ENCODE measurements at places on chromosomes 4 and X.

- no peak for DNase-seq
These were observed 139.3 kb downstream of the TLL1 start for GRCh38 chr4:166012129-166013030.

DNA sequence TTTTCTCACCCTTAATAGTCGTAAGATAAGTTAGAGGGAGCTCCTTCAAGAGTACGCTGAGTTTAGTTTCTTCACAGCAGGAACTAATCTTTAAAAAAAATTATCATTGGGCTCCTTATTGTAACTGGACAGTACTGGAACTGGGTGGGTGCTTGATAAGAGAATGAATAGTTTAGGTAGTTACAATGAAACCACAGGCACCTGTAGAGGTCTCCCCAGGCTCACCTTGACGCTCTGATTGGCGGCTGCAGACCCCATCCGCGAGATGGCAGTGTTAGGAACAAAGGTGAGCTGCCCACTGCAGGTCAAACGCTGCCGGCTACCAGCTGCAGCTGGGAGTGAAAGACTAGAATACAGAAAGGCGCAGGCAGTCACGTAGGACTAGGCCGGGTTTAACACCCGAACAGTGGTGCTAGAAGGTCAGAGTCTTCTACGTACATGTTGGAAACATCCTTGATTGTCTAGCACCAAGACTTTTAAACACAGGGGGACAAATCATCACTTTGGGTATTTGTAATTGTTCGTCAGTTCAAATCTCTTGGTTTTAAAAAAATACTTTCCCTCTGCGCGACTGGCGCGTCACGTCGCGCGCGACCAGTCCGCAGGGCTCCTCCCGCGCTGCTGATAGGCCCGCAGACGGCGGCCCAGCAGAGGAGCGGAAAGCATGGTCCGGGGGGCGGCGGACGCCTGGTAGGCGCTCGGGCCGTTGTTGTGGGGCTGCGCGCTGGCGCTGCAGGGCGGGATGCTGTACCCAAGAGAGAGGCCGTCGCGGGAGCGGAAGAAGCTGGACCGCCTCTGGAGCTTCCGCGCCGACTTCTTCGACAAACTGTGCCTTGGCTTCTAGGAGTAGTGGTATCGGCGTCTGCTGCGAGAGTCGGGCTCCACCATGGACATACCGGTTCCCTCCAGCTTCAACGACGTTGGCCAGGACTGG lies 45.6 kb downstream of the SMARCA5 start:
- no peak for DNase-seq

GRCh38 chr4:73721435-73721834 lies 18.9 kb upstream of the CXCL8 start:
- DNase-seq, result no peak

- no peak for DNase-seq
These were observed 10.1 kb downstream of the PAPSS1 start for GRCh38 chr4:107709916-107710315.

DNA sequence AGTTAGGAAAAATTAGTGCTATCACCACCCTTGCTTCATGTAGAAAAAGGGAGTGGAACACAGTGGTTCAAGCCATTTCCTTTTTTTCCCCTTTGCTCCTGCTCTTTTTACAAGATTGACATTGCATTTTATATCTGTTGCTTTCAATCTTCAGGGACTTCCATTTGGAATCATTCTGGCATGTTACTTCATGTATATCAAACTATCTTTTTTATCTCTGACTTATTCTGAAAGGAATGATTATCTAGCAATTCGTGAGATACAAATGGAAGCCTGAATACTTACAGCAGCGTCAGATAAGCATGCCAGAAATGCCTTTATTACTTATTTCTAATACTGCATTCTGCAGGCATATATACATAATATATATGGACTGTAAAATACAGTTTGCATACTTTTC lies 20.4 kb downstream of the ADGRL3 start:
- no peak for DNase-seq

GRCh38 chr4:185797018-185797417 lies 15.0 kb downstream of the SORBS2 start:
- DNase-seq, result no peak

GRCh38 chr4:150236626-150237025 lies 158.4 kb downstream of the DCLK2 start:
- no peak for DNase-seq

- DNase-seq, result no peak
These were observed 93.4 kb downstream of the RS1 start for GRCh38 chrX:18578546-18578945.

- no peak for DNase-seq
These were observed 59.8 kb downstream of the MRPL1 start for GRCh38 chr4:77922158-77923094.

DNA sequence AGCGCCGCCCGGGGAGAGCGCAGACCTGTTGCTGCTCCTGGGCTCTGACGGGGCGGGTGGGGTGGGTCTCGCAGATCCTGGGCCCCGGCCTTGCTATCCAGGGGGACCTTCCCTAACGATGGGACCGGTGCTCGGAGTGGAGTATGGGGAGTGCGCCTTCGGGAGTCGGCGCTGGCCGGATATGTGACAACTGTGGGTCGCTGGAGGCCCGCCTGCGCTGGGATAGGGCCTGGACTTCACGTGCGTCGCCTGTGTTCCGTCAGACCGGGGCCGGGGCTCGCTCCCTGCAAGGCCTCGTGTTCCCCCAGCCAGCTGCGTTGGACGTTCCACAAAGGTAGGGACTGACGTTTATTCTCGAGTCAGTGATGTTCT lies 1.3 kb downstream of the TBL1X start:
- DNase-seq, result no peak

DNA sequence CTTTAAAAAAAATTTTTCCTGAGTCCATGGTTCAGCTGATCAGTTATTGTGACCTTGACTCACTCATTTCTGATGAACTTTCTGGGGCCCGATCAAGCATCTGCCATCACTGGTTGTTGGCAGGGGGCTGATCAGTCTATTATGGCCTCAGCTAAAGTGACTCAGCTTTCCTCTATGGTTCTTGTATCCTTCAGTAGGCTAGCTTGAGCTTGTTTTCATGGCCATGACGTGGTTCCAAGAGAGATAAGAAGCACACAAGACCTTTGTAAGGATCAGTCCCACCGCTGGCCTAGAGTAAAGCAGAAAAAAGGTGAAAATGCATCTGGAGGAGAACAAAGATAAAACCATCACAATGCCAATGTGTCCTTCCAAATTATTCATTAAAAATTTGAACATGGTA lies 29.8 kb upstream of the EPGN start:
- no peak for DNase-seq

DNA sequence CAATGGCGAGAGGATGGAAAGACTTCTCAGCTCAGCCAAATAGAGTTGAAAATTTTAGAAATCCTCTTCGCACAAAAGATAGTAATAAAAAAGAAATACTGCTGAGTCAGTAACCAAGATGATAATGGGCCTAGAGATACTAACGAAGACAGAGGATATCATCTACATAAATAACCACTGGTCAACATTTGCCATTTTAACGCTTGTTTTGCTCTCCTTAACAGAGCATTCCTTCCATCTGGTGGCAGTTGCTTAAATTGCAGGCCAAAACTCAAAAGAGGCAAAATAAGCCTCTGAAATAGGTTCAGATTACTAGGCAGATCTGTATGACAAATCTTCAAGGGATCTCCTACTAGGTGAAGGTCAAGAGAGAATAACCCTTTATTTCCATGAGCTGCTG lies 51.7 kb upstream of the MCF2 start:
- DNase-seq, result no peak

- DNase-seq, result no peak
These were observed 61.5 kb downstream of the RFC1 start for GRCh38 chr4:39304651-39305050.

DNA sequence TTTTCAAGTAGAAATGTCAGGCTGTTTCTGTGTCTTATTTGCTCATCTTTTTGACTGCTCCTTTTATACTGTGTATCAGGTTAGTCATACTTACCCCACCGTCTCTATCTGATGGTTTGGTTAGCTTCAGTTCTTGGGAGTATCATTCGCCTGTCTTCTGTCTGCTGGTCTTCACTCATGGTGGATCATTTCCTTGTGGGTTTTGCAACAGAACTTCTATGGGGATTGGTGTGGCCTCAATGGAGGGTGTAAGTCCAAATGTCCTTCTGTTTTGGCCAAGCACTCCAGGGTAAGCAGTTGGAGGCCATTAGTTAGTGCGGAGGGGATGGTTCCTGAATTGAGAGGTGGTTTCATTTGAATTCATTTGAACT lies 7.2 kb downstream of the ABCD1 start:
- DNase-seq, result no peak

DNA sequence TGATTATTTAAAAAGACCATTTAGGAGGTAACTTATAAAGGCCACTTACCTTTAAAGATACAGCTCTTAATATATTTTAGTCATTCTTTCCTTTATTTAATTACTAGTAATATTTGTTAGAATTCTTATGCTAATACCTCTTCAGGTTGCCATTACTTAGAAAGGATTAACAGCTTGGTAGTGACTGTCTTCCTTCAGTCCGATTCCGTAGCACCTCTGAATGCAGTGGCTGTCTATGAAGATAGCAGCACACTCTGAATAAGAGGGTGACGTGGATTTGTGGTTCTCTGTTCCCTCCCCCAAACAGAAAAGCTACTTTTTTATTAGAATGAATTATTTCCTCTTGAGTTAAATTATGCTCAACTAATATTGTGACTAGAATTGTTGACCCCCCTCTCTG lies 92.6 kb upstream of the TENM3 start:
- no peak for DNase-seq

DNA sequence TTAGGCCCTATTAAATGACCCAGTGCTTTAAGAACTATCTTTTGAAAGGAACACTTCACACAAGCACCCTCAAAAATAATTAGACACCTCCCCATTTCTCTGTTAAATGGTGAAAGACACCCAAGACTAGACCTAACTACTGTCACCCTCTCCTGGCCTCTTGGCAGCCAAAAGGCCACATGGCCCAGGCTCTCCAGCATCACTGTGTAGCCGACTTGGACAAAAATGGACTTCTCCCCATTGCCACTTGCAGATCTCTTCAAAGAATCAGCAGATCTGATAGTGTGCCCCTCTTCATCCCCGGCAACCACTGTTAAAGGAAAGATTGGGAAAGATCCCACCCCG lies 2.0 kb downstream of the MID1IP1 start:
- DNase-seq, result no peak

GRCh38 chrX:50799531-50799961 lies 14.4 kb downstream of the SHROOM4 start:
- DNase-seq, result no peak

DNA sequence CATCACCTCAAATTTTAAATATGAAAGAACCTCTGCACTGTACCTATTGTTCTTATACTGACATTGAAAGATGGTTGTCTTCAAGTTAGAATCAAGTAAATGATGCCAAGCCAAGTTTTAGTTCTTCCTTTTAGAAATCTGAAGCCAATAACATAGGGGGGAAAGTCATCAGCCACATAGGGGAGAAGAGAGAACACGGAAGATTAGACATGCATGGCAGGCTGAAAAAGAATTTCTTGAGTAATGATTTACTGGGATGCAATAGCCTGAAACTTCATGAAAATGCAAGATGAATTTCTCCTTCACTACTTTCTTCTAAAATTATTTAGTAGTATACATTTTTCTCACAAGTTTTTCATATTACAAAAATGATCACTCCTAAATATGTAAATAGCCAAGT lies 13.6 kb upstream of the EPGN start:
- DNase-seq, result no peak

DNA sequence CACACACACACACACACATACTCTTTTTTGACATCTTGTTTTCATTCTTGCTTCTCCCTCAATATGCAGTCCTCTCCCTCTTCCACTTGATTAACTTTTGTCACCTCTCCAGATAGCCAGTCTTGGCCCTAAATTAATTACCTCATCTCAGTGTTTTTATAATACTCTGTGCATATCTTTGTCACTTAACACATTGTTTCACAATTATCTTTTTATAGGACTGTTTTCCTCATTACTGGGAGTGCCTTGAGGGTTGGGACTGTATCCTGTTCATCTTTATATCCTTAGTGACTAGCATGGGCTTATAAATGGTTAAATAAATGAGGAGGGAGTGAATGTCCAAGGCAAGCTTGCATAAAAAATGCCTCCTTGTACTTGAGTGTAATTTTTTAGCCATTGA lies 33.1 kb downstream of the SYNPO2 start:
- DNase-seq, result no peak

- no peak for DNase-seq
These were observed 32.3 kb upstream of the AFAP1 start for GRCh38 chr4:7971881-7972500.

DNA sequence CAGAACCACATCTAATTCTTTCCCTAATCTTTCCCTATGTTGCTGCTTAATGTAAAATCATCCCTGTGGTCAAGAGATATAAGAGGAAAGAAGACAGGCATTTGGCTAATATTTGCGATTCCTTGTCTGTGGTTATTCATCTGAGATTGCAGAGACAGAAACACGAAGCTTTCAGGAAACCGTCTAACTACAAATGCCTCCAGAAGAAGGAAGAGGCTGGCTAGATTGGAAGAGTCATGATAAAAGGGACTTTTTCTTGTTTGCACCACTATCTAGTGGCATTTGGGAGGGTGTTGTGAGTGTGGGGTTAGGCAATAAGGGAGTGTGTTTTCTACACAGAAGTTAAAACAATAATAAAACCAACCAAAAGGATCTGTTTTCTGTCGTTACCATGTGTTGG lies 43.9 kb downstream of the TMEM154 start:
- DNase-seq, result no peak

- DNase-seq, result no peak
These were observed 25.2 kb upstream of the TBC1D14 start for GRCh38 chr4:6884341-6884870.
